ENCODE measurements at places on chromosomes 4 and X.

GRCh38 chr4:118729287-118730286 is 44.4 kb downstream of the METTL14 start:
- no peak for DNase-seq

DNA sequence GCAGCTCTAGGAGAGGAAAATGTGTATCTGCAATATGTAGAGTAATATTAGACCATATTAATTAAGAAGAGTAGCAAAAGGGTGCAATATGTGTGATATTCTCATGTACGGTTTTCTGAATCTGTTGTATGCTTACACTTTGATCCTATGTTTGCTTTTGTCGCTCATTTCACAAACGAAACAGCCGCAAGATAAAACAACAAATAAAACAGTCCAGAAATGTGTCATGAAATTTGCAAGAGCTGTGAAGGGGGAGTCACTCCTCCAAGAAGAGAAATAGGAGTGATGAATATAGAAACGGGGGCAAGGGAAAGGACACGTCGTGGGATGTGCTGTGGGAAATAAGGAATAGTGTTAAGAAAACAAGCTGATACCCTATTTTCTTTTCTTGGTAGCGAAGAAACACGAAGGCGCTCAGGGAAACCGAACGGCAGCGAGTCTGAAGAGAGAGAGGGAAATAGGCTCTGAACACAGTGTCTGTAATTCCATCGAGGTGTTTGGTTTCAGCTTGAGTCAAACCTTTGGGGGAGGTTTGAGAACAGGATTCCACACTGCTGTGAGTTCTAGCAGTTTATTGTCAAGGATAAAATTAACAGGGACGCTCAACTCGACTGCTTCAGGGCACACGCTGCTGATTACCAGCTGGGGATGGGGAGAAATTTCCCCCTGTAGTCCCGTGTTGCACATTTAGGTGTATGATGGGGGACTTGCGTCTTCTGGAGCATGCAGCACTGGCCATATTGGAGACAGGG is 595.6 kb upstream of the TENM3 start:
- no peak for DNase-seq

- DNase-seq: no peak
Observed at GRCh38 chr4:53012738-53013137, 150.6 kb downstream of the RASL11B start.

- DNase-seq: no peak
Observed at GRCh38 chr4:126209147-126209546, 894.4 kb downstream of the FAT4 start.

- DNase-seq: no peak
Observed at GRCh38 chr4:61485056-61485455, 284.9 kb downstream of the ADGRL3 start.

DNA sequence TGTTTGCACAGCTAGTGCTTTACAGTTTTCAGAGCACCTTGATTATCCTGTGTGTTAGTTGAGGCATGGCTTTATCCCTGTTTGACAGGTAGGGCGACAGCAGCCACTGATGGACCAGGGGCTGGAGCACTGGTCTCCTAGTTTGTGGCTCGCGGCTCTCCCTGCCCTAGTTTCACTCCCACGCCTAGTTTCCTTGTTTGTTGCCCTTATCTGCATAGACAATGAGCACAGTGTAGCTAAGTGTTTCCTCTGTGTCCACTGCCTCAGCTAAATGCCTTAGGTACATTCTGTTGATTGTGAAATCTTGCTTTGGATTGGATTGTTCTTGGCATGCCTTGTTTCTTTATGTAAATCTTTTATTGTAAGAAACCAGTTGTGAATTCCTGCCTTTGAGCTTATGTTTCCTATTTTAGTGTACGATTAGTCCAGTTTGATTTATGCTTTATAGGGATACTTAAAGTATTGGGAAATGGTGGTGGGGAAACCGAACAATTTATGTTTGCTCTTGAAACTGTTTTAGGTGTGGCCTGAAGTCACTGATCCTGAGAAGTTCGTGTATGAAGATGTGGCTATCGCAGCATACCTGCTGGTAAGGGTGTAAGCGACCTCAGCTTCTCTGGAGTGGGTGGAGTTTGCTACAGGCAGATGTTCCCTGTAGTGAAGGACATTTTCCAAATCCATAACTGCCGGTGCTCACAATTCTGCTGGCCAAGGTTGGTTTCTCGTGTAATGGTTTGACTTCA is 11.0 kb downstream of the TRMT44 start:
- DNase-seq: no peak

GRCh38 chr4:64614276-64614675 is 205.0 kb upstream of the TECRL start:
- DNase-seq: no peak

- no peak for DNase-seq
Observed at GRCh38 chrX:72130762-72131250, 909 bp downstream of the RTL5 start.

DNA sequence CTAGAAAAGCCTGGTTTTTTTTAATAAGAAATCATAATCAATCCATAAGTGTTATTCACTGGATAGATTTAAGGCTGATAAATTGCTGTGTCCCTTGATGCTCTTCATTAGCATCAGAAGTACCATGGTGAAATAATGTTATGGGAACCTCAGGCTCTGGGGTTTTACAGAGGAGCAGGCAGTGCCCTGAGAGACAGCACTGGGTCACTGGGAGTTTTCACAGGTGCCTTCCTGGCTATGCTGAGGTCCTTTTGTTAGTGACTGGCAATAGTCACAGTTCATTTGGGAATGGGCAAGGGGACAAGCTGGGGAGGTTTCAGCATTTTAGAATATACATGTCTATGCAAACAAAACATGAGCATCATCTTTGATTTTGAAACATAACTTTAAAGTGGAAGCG is 38.6 kb downstream of the ANK2 start:
- DNase-seq: no peak

- DNase-seq: no peak
Observed at GRCh38 chr4:4424499-4425115, 37.7 kb downstream of the NSG1 start.

GRCh38 chrX:131791608-131792355 is 231.3 kb upstream of the STK26 start:
- DNase-seq: no peak

DNA sequence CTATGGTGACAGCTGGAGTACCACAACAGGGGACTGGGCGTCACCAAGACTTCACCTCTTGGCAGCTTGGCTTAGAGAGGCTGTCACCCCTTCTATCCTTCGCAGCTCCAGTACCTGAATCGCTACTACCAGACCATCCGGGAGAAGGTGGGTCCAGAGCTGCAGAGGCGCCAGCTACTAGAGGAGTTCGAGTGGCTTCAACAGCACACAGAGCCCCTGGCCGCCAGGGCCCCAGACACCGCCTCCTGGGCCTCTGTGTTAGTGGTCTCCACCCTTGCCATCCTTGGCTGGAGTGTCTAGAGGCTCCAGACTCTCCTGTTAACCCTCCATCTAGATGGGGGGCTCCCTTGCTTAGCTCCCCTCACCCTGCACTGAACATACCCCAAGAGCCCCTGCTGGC is 11.6 kb upstream of the SASH3 start:
- no peak for DNase-seq

Measured in cortex of kidney (tissue), 1 donor.